NCI-H774 (cell line): ENCODE measurements at places on chromosomes 5 and 9.
A peak's percentile ranks its signal among the peaks of the same experiment; 100 is the strongest.

- no peak for DNase-seq
Measured at GRCh38 chr5:74801941-74802340, 34.9 kb downstream of the NSA2 start.

- DNase-seq, result no peak
Measured at GRCh38 chr9:33297432-33297831, 7.1 kb downstream of the NFX1 start.

DNA sequence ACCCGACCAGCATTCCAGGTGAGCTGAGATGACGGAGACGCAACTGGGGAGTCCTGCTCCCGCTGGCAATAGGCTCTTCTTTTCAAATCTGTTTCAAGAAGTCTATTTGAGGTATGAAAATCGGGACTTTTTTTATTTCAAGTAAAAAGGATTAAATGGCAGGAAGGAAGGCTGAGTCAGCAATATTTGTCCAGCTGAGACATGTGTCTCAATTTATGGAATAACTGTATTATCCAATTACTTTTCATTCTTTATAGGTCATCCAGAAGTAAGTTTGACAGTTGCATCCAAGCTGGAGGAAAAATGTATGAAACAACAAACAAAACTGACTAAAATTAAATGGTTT is 221.1 kb downstream of the NR2F1-AS1 start:
- no peak for DNase-seq

GRCh38 chr9:111853450-111853827 is 43.2 kb upstream of the UGCG start:
- DNase-seq, result no peak

GRCh38 chr5:141858079-141858765 is 20.0 kb downstream of the PCDH1 start:
- DNase-seq, result no peak

DNA sequence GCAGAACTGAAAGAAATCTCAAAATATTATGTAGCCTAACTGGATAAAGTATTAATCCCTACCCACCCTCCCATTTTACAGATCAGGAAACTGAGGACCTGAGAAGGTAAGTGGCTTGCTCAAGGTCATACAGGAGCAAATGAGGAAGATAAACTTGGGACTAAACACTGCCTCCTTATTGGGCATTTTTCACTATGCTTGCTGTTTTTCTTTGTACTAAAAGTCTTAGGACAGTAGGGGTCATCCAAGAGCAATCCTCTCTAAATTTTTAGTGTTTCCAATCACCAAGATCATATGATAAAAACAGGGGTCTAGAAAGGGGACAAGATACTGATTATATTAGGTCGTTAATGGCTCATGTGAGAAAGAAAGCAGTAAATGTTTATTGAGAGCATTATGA is 80.8 kb downstream of the RORB start:
- DNase-seq, result no peak

DNA sequence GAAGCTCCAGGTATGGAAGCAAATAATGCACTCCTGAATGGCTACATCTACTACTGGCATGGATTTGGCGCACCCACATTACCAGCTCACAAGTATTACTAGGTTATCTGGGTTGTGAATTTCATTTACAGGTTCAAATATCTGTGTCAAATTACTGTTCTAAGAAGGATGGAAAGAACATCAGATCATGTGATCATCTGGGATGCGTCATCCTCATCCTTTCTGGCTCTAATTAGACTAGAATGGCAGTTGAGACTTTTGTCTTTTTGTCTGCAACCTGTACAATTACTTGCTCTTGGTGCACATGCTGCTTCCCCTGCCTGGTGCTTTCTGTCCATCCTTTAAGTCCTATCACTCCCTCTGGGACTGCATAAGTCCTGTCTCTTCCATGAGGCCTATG is 64.1 kb downstream of the PJA2 start:
- DNase-seq, result no peak

DNA sequence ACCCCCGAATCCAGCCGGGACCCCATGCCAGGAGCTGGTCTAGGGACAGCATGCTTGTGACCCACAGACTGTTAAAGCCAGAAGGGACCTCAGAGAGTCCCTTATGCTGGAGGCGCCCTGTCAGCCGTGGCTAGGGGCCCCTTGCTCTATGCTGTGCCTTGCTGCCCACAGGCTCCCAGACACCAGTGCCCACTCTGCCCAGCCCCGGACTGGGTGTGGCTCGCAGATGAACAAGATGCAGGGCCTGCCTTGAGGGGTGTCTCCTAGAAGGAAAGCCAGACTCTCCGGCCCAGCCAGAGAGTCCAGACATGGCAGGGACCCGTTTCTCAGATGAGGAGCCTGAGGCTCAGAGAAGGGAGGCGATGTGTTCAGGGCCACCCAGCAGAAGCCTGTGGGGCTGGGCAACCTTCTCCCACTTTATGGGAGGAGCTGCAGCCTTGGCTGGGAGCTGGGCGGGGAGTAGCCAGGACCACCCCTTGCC is 85.7 kb downstream of the LMX1B start:
- DNase-seq, result no peak

- DNase-seq, result no peak
Measured at GRCh38 chr9:2765250-2765880, 48.1 kb downstream of the KCNV2 start.

DNA sequence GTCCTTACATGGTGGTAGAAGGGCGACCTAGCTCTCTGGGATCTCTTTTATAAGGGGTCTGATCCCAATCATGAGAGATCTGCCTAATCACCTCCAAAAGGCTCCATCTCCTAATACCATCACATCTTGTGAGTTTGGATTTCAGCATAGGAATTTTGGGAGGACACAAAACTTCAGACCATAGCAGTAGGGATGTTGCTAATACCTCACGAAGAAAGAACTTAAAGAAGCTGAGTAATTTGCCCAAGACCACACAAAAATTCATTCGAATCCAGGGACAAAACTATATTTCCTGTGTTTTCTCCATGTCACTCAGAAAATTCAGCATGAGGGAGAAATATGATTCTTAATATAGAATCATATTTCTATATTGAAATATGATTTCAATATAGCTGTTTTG is 32.7 kb downstream of the MTAP start:
- DNase-seq, result no peak

DNA sequence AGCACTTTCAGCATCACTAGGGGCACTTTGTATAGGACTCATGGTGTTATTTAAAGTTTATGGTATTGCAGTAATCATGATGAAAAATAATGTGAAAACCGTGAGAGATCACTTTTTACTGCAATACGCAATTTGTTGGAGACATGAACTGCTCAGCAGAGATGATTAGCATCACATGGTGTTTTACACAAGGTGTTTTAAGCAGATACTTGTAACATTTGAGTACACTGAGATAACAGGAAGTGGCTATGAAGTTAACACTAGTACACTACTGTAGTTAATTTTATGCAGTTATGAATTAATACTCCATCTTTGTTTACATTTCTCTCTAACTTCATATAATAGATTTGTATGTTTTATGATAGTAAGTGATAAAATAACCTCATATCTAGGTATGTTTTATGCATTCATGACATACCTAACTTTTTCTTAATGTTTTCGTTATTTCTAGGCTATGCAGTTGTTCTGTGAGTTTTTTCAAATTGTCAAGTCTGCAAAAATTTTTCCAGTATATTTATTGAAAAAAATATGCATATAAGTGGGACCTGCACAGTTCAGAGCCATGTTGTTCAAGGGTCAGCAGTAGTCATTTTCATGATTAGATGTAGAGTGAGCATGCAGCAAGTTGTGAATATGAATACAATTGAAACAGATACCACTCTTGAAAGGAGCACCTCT is 13.0 kb downstream of the SUB1 start:
- no peak for DNase-seq

DNA sequence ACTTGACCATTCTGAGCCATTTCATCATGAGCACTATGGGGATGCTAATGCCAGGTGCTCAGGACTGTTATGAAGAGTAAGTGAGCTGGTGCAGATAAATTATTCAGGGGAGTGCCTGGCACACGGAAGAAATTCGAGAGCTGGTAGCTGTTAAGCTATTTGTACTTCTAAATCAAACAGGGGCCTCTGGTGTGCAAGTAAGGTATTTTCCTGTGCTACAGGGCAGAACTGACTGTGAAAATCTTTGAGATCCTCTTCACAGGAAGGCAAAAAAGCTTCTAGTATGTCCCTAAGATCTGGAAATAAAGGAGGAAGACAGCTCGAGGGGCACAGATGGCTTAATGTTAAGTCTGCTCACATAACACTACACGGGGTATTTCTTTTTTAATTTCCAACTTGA is 106.3 kb upstream of the SPOCK1 start:
- peak; percentile 25 for DNase-seq
